ENCODE measurements at places on chromosomes 3 and 15.

DNA sequence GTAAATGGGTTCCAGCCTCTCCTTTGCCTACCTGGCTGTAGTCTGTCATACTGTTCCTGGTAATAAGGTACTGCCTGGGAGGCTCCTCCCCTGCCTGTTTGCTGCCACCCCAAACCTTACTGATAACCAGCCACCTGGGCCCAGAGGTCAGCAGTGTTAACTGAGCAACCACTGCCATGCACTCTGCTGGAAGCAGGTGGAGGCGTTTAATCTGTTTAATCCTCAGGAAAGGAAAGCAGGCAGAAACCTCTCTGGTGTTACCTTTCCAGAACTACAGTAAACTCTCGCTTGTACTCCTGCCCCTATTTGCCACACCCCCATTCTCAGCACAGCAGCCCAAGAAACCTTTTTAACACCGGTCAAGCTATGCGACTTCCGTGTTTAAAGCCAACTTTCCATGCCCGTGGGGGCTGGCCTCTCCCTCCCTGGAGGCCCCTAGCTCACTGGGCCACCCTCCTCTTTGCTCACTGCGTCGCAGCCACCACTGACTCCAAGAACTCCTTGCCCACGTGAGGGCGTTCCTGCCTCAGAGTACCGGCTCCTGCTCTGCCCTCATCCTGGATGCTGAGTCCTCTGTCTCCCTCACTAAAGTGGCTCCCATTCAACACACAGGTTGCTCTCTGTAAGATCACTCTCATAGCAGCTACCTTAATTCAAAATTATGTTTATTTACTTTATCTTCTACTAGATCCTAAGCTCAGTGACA, 8.3 kb downstream of the BDH1 start:
- peak; percentile 70 for DNase-seq

DNA sequence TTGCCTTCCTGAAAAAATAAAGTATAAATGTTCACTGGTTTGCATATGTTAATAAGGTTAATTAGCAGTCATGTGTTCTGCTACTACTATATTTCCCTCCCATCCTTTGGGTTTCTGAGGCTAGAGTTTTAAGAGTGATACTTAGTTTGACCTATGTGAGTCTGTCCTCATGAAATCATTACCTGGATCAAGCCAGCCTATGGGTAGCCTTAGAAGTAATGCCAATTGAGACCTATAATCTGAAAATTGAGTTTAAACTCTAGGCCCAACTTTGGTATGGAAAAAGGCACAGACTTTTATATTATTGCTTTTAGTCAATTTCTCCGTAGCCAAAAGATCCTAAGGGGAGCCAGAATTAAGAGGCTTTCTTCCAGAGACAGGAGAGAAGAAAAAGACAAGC, 18.4 kb upstream of the SOX2 start:
- no peak for DNase-seq

GRCh38 chr3:25540273-25540672, 112.2 kb downstream of the RARB start:
- DNase-seq = no peak

DNA sequence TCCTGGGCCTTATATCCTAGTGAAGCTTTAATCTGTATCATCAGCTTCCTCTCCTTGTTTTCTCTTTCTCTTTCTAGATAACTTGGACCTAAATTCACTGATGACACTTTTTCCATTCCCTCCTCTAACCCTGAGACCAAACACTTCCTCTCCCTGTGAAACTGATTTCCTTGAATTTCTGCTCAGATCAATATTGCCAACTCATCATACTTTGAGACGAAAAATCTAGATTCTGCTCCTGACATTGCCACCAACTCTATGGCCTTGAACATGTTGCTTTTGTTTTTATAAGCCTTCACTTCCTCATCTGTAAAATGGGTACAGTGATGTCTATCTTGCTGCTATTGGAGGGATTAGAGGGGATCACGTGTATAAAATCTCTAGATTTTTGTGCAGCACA, 42.7 kb upstream of the RASGRF1 start:
- no peak for DNase-seq

- no peak for DNase-seq
Observed at GRCh38 chr3:106232956-106233355, 364.1 kb upstream of the CBLB start.

DNA sequence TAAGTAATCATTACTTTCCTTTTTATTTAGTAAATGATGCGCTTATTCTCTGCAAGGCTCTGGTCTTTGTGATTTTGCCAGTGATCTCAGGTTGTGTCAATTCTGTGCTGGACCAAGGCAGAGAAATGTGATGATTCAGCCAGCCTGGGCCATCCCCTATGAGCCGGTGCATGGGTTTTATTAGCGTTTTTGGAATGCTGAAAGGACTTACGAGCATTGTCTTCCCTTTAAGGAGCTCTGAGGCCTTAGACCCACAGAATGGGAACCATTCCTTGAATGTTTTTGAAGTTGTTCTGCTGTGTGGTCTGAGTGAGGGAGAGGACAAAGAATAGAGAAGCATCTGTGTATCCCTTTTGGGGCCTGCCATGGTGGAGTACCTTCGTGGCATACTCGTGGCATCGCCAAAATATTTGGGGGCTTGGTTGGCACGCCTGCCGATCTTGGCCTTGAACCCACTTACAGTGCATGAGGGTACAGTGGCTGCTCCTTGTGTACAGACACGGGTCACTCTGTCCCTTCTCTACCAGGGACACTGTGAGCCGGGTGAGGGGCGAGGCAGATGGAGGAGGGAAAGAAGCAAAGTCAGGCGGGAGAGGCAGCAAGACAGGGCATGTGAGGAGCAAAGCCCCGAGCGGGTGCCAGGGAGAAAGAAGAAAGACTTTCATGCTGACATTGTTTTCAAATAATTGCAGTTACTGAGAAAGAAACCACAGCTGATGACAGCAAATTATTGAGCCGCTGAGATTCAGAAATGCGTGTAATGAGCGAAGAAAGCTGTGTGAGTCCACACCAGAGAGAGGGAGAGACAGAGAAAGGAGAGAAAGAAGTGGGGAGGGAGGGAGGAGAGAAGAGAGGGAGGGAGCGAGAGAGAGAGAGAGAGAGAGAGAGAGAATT, 269.4 kb upstream of the RGMA start:
- no peak for DNase-seq

DNA sequence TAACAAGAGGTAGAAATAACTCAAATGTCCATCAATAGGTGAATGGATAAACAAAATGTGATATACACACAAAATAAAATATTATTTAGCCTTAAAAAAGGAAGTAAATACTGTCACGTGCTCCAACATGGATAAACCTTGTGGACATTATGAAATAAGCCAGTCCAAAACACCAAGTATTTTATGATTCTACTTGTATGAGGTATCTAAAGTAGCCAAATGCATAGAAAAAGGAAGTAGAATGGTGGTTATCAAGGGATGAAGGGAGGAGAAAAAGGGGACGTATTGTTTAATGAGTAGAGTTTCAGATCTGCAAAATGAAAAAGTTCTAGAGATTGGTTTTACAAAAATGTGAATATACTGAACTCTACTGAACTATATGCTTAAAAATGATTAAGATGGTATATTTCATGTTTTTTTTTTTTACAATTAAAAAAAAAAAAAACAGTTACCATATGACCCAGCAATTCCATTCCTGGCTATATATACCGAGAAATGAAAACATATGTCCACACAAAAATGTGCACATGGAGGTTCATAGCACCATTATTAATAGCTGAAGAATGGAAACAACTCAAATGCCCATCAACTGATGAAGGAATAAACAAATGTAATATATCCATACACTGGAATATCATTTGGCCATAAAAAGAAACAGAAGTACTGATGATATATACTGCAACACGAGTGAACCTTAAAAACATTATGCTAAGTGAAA, 29.1 kb upstream of the MAP6D1 start:
- DNase-seq = no peak

GRCh38 chr15:44087578-44088465, 107.2 kb downstream of the FRMD5 start:
- DNase-seq = no peak

DNA sequence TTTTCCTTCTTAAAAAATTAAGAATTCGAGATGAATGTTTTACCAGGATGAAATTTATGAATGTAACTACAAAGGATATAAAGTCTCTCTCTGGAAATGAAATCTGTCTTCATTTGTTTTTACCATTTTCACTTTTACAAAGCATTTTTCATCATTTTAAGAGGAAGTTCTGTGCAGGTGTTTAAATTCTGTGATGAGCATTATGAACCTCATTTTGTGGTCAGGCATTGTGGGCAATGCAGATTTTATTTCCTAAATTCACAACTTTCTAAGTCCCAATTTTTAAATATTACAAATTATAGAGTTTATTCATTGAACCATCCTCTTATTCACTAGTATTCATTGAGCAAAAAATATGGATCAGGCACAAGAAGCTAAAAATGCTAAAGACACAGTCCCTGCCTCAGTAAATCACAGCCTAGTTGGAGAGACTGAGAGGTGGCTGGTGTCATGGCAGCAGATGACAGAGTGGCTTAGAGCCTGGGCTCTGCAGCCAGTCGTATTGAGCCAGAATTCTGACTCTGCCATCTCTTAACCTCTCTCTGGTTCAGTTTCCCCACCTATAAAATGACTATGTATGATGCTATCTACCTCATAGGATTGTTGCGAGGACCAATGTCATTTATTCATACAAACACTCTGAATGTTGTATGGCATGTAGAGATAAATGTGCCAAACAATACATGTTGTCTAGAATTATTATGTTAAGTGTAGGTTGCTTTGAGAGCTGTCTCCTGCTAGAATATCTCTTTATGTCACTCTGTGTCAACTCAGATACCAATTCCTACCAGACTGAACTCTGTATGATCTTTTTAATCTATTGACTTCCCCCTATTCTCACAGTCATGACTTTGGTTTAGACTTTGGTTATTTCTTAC, 7.5 kb upstream of the TGFBR2 start:
- no peak for DNase-seq

GRCh38 chr3:141116721-141117120, 65.6 kb downstream of the SPSB4 start:
- DNase-seq = no peak

All from cerebellar cortex (tissue), 1 donor.